ENCODE measurements at places on chromosomes 7 and 10. TPM values are rescaled to one million over a fixed set of nuclear protein-coding genes. Genes with fewer than 3 reads are reported as not detected.

The PHYHIPL gene
- not detected for total RNA-seq

The NAT16 gene
- not detected for total RNA-seq

The NOM1 gene
- 18.9 TPM for total RNA-seq

The PNLIPRP2 gene
- not detected for total RNA-seq

The NPC1L1 gene
- 0.28 TPM for total RNA-seq

The NUTM2E gene
- total RNA-seq, result not detected

The STEAP1B gene
- 0.91 TPM for total RNA-seq

The CPA1 gene
- total RNA-seq, result 1.1 TPM

The ZNF804B gene
- total RNA-seq, result not detected

The P4HA1 gene
- 205 TPM for total RNA-seq

The GTF2I gene
- 191 TPM for total RNA-seq

GRCh38 chr7:30799976-30800661 is 28.9 kb downstream of the MINDY4 start:
- DNase-seq, result no peak
- no peak overlapping the region for H3K27ac ChIP-seq
- H3K36me3 ChIP-seq, result no peaks in the 10 kb centered on the region
- H3K4me1 ChIP-seq, result peaks cover 25% of the 10 kb centered on the region

- H3K4me3 ChIP-seq, result no peak overlapping the region
- peaks cover 14% of the 10 kb centered on the region for H3K27me3 ChIP-seq
- no peaks in the 10 kb centered on the region for H3K36me3 ChIP-seq
- no peak overlapping the region for H3K27ac ChIP-seq
- DNase-seq, result no peak
- H3K4me1 ChIP-seq, result no peaks in the 10 kb centered on the region
These were observed 1.6 kb upstream of the ADAP1 start for GRCh38 chr7:956031-956430.

- peaks cover 7% of the 10 kb centered on the region for H3K4me1 ChIP-seq
- no peak overlapping the region for H3K4me3 ChIP-seq
- no peaks in the 10 kb centered on the region for H3K36me3 ChIP-seq
- DNase-seq, result no peak
- H3K27ac ChIP-seq, result peak overlapping the region; percentile 71
- H3K27me3 ChIP-seq, result no peaks in the 10 kb centered on the region
These were observed 49.9 kb downstream of the PWWP2B start for GRCh38 chr10:132446661-132447445.

GRCh38 chr10:59358576-59358975 is 3.8 kb downstream of the FAM13C start:
- H3K4me1 ChIP-seq, result peaks cover 16% of the 10 kb centered on the region
- H3K27ac ChIP-seq, result peak overlapping the region; percentile 90
- no peak for DNase-seq
- no peaks in the 10 kb centered on the region for H3K27me3 ChIP-seq

- H3K36me3 ChIP-seq, result no peaks in the 10 kb centered on the region
- no peak for DNase-seq
- H3K4me3 ChIP-seq, result no peak overlapping the region
- H3K27me3 ChIP-seq, result no peaks in the 10 kb centered on the region
- peaks cover 23% of the 10 kb centered on the region for H3K4me1 ChIP-seq
These were observed 292.8 kb downstream of the CSTF2T start for GRCh38 chr10:51406581-51406980.

DNA sequence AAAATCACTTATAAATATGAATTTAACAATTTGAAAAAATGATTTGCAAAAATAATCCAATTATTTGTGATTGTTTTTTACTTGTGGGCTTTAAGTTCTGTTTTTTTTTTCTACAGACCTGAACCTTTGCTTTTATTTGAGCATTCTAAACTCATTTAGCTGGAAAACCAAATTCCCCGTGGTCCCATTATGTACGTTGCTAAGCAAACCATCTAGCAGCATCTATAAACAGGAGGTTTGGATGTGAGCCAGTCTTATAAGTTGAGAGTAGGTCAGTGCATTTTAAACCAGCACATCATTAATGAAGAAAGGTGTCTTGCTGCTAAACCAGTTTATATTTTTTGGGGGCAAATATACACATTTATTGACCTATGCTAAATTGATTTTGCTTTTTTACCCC is 77.3 kb downstream of the LRRN3 start:
- DNase-seq, result no peak

DNA sequence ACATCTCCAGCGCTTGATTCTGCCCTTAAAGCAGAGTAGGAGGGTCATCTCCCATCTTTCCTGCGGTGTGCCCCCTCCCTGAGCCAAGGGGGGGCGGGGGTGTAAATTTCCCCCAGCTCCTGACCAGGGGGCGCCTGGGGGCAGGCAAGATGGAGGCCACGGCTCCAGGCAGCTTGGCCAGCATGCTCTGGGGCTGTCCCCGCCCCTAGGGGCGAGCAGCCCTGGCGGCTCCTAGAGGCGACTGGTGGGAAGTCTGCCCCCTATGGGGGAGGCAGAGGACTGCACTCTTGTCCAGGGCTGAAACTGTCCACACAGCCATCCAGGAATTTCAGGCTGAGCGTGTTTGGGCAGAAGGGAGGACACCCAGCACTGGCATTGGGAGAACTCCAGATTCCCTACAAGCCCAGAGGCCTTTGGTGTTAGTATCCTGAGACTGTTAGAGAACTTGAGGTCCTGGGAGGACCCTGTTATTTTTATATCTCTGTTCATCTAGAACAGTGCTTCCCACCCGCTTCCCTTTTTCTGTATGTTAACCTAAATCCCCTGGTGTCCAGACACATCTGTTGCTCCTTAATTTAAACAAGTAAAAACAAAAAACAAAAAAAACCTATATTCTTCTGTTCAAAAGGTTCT is 4.6 kb downstream of the STRA8 start:
- H3K36me3 ChIP-seq, result no peaks in the 10 kb centered on the region
- no peaks in the 10 kb centered on the region for H3K4me1 ChIP-seq
- H3K4me3 ChIP-seq, result no peak overlapping the region
- H3K27me3 ChIP-seq, result no peaks in the 10 kb centered on the region
- no peak for DNase-seq

- no peaks in the 10 kb centered on the region for H3K36me3 ChIP-seq
- DNase-seq, result no peak
- H3K4me1 ChIP-seq, result no peaks in the 10 kb centered on the region
- H3K27ac ChIP-seq, result no peak overlapping the region
These were observed 1106.2 kb downstream of the NRG3 start for GRCh38 chr10:82981137-82981723.

DNA sequence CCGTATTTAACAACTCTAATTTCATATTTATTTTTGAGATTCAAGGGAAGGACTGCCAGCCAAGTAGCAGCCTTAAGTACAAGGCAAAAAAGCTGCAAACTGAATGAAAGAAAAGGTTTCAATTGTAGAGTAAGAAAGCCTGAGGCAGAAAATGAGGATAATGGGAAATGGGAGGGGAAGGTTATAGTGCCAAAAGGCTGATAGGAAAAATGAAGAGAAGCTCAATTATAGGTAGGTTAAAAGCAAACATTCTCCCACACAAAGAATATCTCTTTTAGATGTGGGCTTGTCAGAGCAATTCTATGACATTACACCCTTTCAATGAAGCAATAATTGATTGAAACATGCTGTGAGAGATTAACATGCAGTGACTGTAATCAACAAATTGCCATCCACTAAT is 175.3 kb downstream of the RAPGEF5 start:
- no peaks in the 10 kb centered on the region for H3K36me3 ChIP-seq
- H3K4me3 ChIP-seq, result no peak overlapping the region
- DNase-seq, result no peak

- no peaks in the 10 kb centered on the region for H3K36me3 ChIP-seq
- no peak overlapping the region for H3K4me3 ChIP-seq
- peaks cover 49% of the 10 kb centered on the region for H3K4me1 ChIP-seq
- DNase-seq, result no peak
- H3K27me3 ChIP-seq, result no peaks in the 10 kb centered on the region
- H3K27ac ChIP-seq, result peak overlapping the region; percentile 89
These were observed 173.1 kb downstream of the KIAA1217 start for GRCh38 chr10:24382045-24382444.

GRCh38 chr7:118949031-118949430 is 724.5 kb downstream of the ANKRD7 start:
- no peak overlapping the region for H3K4me3 ChIP-seq
- no peak overlapping the region for H3K27ac ChIP-seq
- H3K27me3 ChIP-seq, result no peaks in the 10 kb centered on the region
- H3K4me1 ChIP-seq, result no peaks in the 10 kb centered on the region
- no peaks in the 10 kb centered on the region for H3K36me3 ChIP-seq

GRCh38 chr10:105170521-105170920 is 529.4 kb downstream of the SORCS3 start:
- no peaks in the 10 kb centered on the region for H3K36me3 ChIP-seq
- H3K27ac ChIP-seq, result no peak overlapping the region
- H3K27me3 ChIP-seq, result no peaks in the 10 kb centered on the region
- DNase-seq, result no peak

DNA sequence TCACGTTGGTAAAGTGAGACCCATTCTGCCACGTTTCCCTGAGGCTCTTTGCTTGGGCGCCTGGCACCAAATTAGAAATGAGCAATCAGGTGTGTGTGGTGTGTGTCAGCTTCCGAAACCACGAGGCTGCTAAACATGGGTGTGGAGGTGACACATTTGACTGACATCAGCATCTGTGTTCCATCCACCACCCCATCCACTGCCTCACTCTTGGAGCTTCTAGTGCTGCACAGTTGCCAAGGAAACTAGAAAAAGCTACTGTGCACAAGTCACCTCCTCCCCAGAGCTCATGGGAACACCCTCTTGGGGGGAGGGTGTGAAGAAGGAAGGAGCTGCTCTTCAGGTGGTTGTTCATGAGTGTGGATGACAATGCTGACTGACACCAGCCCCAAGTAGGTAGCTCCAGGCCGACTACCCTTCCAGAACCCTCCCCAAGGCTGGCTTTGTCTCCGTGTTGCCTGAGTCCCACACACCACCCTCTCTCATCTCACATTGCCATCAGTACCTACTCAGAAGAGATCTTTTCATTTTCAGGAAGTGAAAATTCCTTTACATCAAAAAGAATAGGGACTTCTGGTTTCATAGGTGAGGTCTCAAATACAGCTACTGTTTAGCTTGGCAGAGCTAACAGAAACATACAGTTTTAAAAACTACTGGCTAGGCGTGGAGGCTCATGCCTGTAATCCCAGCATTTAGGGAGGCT is 152.2 kb downstream of the TMEM178B start:
- no peaks in the 10 kb centered on the region for H3K4me1 ChIP-seq
- H3K36me3 ChIP-seq, result no peaks in the 10 kb centered on the region
- no peak for DNase-seq
- H3K4me3 ChIP-seq, result no peak overlapping the region
- no peak overlapping the region for H3K27ac ChIP-seq

GRCh38 chr10:107434854-107435253 is 270.3 kb upstream of the SORCS1 start:
- H3K4me3 ChIP-seq, result no peak overlapping the region
- no peaks in the 10 kb centered on the region for H3K4me1 ChIP-seq
- no peaks in the 10 kb centered on the region for H3K36me3 ChIP-seq
- H3K27me3 ChIP-seq, result no peaks in the 10 kb centered on the region

- H3K27me3 ChIP-seq, result no peaks in the 10 kb centered on the region
- peak within 1 kb of the TSS; percentile 87 for H3K4me3 ChIP-seq
- no peaks in the 10 kb centered on the region for H3K36me3 ChIP-seq
These were observed at the start of gene DENND11 for GRCh38 chr7:141702047-141702567. TSS of gene DENND11 (minus strand) at chr7:141702166. CDS start at chr7:141702153, 13 bp downstream.

GRCh38 chr7:95874541-95875265 is 102.3 kb downstream of the DYNC1I1 start:
- no peaks in the 10 kb centered on the region for H3K36me3 ChIP-seq
- no peak for DNase-seq
- peaks cover 11% of the 10 kb centered on the region for H3K4me1 ChIP-seq
- H3K27ac ChIP-seq, result no peak overlapping the region

DNA sequence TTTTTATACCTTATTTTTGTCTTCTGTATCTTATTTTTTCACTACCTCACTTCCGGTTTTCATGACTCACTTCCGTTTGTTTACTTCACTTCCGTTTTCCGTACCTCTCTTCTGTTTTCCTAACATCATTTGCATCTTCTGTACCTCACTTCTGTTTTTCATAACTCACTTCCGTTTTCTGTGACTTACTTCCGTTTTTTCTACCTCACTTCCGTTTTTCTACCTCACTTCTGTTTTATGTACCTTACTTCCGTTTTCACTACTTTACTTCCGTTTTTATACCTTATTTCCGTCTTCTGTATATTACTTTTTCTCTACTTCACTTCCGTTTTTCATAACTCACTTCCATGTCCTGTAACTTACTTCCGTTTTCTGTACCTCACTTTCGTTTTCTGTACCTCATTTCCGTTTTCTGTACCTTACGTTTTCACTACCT is 492.5 kb upstream of the AKR1E2 start:
- no peaks in the 10 kb centered on the region for H3K27me3 ChIP-seq
- H3K27ac ChIP-seq, result no peak overlapping the region
- no peak overlapping the region for H3K4me3 ChIP-seq
- DNase-seq, result no peak
- no peaks in the 10 kb centered on the region for H3K36me3 ChIP-seq
- H3K4me1 ChIP-seq, result peaks cover 8% of the 10 kb centered on the region
